ENCODE measurements at places on chromosomes 7 and 10.
A peak's percentile ranks its signal among the peaks of the same experiment; 100 is the strongest.

- DNase-seq: no peak
Measured at GRCh38 chr10:80701706-80702105, 164.0 kb downstream of the SH2D4B start.

DNA sequence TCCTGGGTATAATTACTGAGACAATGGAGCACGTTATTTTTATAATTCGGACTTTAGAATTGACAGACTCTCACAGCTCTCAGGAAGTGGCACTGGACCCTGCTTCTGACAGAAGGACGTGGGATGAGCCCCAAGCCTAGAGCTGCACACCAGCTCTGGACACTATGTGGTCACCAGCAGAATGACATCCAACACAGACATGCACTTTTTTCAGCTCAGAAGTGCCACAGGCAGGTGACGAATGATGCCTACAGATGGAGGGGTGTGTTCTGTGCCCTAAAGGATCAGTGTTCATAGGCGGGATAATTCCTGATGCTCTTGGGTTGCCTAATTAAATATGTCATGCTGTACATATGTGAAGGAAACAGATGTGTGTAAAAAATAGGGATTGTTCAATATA lies 87.9 kb downstream of the VIPR2 start:
- no peak for DNase-seq

- DNase-seq: peak; percentile 36
Measured at GRCh38 chr10:116742367-116743265, at the start of gene HSPA12A. Gene HSPA12A (minus strand): TSS chr10:116742566. CDS start chr10:116742469, 97 bp downstream.

- no peak for DNase-seq
Measured at GRCh38 chr7:36279200-36279925, 110.3 kb upstream of the ANLN start.

- no peak for DNase-seq
Measured at GRCh38 chr7:134660242-134660785, 13.7 kb downstream of the BPGM start.

DNA sequence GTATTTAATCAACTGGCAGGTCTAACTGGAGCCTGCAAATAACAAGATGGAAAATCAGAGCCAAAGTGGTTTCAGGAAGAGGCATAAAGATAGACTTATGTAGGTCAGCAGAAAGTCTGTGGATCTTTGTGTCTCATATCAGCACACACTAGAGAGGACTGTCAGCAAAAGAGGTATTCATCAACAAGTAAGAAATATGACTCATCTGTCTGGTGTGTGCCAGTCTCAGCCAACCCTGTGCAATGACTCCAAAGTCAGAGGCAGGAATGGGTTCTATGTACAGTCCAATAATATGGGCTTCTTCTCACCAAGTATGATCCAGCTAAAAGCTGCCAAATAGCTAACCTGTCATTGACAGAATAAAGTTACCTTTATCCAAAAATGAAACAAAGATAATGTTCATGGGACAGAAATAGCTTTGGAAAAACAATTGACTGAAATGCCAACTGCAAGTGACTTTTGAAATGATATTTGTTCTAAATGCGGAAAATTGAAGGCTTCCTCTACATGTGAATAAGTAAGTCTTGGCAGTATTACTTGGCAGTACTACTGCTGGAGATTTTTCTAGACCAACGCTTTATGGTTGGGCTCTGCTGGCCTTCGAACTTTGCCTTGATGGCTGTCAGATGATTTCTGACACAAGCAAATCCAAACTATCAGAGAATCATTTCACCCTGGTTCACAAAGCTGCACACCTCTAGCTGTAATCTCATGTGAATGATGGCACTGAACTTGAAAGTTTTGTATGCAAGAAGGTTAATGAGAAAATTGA lies 272.3 kb upstream of the SEMA3C start:
- no peak for DNase-seq

- DNase-seq: no peak
Measured at GRCh38 chr7:69218576-69218975, 379.7 kb upstream of the AUTS2 start.

GRCh38 chr10:3467052-3467951 lies 294.7 kb upstream of the PITRM1 start:
- DNase-seq: peak; percentile 86

DNA sequence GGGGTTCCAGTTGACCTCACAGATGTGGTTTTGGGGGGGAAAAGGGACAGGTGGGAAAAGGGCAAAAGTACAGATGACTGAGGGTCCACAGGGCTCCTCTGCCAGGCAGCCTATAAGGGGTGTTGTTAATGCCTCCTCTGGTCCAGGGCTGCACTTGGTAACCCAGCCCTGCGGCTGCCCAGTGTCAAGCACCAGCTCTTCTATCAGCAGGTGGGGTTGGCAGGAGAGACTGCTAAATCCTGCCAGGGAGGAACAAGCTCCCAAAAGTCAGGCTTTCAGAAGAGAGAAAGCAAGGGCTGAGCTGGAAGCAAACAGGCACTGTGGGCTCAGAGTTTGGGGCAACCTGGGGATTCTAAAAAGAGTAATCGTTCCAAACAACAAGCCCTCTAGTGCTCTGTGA lies 39.1 kb downstream of the LRRC20 start:
- DNase-seq: no peak

GRCh38 chr7:2062648-2063047 lies 170.1 kb downstream of the MAD1L1 start:
- no peak for DNase-seq

DNA sequence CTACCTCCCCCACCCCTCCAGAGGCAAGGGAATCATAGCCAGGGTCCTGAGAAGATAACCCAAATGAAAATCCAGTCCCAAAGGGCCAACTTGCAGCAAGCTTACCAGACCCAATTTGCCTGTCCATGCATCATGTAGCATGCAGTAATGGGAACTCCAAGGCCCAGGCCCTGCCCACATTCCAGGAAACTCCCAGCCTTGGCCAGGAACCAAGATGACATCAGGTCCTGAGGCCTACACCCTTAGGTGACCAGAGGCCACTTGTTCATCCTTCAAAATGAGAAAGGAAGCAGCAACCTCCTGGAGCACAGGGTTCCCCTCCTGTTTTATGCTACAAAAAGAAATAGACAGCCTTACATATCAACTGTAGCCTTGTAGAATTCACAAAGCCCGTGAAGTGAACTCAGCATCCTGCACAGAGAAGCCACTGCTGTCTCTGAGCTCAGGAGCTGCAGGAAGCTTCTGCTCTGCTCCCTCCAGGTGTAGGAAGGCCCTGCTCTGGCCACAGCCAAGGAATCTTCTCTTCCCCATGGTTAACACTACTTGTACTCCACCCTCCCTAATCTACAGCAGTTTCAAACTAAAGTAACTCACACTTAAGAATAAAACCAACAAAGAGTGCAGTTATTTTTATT lies 30.3 kb upstream of the GRB10 start:
- peak; percentile 23 for DNase-seq

GRCh38 chr7:55018361-55019190 lies at the start of gene EGFR:
Gene EGFR (plus strand): TSS chr7:55019017. CDS start chr7:55019278, 261 bp downstream.
- no peak for DNase-seq

GRCh38 chr10:128178302-128178958 lies 52.2 kb upstream of the MKI67 start:
- peak; percentile 48 for DNase-seq

GRCh38 chr10:24120646-24121045 lies 88.3 kb upstream of the KIAA1217 start:
- no peak for DNase-seq

DNA sequence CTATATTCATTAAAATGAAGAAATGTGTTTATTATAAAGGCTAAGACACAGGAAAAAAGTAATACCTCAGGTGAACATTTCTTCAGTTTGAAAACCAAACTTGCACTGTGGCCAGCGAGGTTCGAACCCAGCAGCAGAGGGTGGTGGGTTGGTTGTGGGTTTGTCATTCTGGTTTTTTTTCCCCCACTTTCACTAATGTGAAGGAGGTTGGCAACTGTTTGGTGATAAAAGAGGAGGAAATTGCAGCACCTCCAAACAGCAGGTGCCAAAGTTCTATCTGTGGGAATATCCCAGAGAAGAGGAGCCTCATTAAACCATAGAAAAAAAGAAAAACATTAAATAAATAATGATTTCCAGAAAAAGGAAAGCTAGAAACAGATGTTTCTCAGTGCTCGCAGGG lies 36.6 kb upstream of the YAE1 start:
- no peak for DNase-seq

- peak; percentile 81 for DNase-seq
Measured at GRCh38 chr7:66630531-66630930, 1.9 kb downstream of the KCTD7 start.

DNA sequence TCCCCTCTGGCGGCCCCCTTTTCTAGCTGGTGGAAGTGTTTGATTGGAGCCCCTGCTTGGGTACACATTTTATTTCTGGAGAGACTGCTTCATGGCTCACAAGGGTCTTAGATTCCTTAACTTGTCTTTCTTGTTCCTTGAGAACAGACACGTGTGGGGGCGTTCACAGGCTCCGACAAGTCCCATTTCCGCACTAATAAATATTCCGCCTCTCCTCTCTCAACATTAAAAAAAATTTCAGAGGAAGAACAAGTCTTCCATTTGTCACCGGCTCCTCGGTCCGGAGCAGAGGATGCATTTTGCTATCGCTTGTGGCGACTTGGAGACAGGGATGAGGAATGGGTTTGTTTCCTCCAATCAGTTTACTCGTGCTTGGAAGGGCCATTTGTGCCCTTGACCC lies 134.0 kb upstream of the PODXL start:
- DNase-seq: no peak

DNA sequence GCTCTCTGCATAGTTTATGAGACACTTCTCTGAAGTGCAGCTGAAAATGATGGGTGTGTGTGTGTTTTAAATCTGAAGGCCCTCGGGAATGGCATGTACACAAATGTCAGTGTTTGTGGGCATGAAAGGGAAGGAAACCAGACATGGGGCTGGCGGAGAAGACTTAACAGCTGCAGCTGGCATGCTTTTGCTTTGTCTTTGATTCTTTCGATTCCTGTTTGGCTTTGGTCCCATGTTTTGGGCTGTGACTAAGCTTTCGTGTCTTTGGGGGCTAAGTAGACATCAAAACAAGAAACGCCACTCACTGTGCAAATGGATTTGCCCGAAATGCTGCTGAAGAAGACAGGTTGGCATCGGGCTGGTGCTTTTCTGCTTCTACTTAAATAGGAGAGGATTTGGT lies 179.3 kb downstream of the PFKFB3 start:
- no peak for DNase-seq

DNA sequence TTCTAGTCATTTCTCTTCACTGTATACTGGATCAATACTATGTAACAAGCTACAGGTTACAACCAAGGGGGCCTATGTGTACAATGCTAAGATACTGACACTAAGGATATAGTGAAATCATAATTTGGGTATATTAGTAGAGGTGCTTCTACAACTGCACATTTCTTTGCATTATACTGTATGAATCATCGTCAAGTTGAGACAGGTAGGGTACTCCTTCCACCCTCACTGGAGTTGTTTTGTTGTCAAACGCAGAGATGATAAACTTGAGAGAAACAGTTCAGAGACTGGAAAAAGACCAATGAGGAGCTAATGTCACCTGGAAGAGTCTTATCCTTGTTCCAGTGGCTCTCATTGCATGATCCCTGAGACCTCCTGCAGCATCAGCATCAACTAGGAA lies 208.2 kb upstream of the PRPS1L1 start:
- no peak for DNase-seq

Data from inflammatory macrophage (primary cell).